ENCODE measurements at places on chromosomes 16 and 17.

DNA sequence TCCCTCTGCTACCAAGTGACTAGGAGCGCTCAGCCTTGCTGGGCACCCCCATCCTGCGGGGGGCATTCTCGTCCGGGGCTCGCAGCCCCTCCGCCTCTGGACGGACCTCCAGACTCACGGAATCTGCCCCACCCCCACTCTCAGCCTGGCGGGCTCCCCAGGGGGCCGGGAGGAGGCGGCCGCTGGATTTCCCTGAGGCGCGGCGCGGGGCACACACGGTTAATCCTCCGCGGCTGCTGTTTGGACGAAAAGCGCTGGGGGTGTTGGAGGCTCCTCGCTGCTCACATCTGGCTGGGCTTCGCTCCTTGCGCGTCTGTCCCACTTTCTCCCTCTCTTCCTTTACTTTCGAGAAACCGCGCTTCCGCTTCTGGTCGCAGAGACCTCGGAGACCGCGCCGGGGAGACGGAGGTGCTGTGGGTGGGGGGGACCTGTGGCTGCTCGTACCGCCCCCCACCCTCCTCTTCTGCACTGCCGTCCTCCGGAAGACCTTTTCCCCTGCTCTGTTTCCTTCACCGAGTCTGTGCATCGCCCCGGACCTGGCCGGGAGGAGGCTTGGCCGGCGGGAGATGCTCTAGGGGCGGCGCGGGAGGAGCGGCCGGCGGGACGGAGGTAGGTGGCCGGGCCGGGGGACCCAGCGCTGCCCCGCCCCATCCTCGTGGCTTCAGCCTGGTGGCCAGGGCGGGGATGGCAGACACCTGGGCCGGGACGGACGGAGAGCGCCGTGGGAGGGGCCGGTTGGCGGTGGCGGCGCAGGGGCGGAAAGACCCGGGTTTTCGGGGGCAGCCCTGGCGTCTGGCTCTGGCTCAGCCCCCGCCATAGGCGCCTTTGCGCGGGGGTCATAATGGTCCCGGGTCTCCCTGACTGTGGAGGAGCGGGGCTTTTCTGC is at the start of gene C1QTNF1:
TSS of gene C1QTNF1 (plus strand) at position 284 of the 886 bp plus-strand sequence. CDS start 19,800 bp downstream, outside the sequence.
- DNase-seq: no peak

DNA sequence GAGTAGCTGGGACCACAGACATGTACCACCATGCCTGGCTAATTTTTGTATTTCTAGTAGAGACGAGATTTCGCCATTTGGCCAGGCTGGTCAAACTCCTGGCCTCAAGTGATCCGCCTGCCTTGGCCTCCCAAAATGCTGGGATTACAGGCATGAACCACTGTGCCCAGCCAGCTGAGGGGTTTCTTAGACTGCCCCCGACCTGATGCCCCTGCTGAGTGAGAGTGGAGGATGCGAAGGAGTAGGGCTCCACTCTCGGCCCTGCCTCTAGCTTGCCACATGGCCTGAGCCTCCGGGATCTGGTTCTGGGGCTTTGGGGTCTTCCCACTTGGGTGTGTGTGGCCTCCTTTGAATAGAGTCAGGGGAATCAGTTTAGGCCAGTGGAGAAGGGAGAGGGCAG is 11.0 kb downstream of the GPR179 start:
- no peak for DNase-seq

- DNase-seq: no peak
Measured at GRCh38 chr17:28725660-28726225, 290 bp downstream of the TLCD1 start.

DNA sequence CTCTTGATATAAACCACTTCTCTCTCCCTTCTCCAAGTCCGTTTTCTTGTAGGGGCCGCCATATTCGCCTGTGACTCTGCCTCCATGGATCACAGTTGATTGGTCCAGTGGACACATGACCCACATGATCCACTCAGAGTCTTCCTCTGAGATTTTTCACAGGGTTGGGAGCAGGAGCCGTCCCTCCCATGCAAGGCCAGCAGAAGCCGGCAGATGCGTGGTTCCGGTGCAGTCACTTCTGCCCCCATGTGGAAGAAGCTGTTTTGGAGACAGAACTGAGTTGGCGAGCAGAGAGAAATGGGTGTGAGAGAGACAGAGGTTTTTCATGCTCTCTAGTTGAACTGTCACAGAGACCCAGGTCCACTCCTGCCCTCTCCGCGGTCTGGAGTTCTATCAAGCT is 83.3 kb downstream of the C16orf95 start:
- no peak for DNase-seq

- no peak for DNase-seq
Measured at GRCh38 chr16:20372701-20373100, 20.2 kb upstream of the UMOD start.

DNA sequence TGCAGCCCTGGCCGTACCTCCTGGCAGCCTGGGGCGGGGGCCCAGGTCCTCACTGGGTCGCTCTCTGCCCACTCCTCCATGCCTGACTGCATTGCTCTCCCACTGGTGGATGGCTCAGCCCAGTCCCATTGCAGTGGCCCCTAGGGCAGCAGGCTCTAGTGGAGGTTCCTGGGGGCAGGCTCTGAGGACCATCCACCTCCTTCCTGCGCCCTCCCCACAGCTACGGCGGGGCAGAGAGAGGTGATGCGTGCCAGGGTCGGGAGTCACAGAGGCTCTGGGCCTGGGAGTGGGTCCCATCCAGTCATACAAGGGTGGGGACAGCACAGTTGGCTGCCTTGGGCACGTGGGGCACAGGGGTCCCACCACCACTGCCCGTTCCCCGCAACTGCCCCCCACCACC is 44.0 kb upstream of the CLEC19A start:
- DNase-seq: no peak

GRCh38 chr17:28372945-28373274 is 1.4 kb downstream of the SARM1 start:
- DNase-seq: no peak

- no peak for DNase-seq
Measured at GRCh38 chr16:81687131-81687456, 92.0 kb upstream of the PLCG2 start.

DNA sequence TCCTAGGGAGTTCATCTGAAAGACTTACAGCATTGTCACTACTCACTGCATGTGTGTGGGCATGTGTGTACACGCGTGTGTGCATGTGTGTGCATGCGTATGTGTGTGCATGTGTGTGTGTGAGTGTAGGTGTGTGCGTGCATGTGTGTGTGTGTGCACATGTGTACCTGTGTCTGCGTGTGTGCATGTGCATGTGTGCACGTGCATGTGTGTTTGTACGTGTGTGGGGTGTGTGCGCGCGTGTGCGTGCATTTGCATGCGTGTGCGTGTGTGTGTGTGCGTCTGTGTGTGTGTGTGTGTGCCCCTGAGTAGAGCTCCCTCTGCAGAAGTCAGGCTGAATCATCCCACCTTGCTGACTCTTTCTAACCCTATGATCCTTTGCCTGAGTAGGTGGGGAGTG is 114.8 kb upstream of the RBFOX1 start:
- no peak for DNase-seq

- no peak for DNase-seq
Measured at GRCh38 chr17:63354256-63354655, 91.8 kb downstream of the CYB561 start.

DNA sequence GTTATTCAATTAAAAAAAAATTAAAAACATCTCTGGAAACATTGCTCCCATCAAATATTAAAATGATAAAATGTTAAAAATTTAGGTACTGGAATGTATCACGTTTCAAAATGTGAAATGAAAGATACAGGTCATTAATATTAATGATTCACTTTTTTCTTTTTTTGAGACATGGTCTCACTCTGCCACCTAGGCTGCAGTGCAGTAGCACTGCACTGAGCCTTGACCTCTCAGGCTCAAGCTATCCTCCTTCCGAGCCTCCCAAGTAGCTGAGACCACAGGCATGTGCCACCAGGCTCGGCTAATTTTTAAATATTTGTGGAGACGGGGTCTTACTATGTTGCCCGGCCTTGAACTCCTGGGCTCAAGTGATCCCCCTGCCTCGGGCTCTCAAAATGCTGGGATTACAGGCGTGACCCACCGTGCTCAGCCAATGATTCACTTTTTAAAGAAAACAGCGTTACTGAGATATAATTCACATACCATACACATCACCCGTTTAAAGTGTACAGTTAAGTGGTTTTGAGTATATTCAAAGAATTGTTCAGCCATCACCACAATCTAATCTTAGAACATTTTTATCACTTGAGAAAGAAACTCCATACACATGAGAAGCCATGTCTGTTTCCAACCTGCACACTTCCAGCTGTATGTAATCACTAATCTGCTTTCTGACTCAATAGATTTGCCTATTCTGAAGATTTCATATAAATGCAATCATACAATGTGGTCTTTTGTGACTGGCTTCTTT is 19.1 kb upstream of the NETO2 start:
- DNase-seq: no peak

DNA sequence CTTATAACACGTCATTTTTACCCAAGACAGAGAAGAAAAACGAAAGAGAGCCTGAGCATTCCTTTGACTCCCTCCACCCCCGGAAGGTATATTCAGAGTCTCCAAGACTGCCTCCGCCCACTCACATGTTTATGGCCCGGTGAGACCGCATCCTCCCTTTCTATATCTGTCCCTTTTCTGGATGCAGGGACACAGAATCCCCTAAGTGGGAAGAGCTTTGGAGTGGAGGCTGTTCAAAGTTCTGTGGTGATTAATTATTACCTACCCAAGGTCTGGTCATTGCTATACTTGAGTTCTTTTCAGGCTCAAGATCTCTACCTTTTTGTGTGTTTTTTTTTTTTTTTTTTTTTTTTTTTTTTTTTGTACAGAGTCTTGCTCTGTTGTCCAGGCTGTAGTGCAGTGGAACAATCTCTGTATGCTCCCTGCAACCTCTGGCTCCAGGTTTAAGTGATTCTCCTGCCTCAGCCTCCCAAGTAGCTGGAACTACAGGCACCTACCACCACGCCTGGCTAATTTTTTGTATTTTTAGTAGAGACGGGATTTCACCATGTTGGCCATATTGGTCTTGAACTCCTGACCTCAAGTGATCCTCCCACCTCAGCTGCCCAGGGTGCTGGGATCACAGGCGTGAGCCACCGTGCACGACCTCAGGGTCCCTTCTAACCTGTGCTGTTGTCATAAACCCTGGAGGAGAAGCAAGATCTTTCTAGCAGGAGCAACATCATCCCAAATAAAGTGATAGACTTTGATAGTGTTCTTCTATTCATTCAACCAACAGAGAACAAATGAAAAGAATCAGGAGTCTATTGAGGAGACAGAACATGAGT is 407.1 kb downstream of the WWOX start:
- no peak for DNase-seq

- DNase-seq: no peak
Measured at GRCh38 chr17:2388020-2388682, 12.7 kb downstream of the MNT start.

DNA sequence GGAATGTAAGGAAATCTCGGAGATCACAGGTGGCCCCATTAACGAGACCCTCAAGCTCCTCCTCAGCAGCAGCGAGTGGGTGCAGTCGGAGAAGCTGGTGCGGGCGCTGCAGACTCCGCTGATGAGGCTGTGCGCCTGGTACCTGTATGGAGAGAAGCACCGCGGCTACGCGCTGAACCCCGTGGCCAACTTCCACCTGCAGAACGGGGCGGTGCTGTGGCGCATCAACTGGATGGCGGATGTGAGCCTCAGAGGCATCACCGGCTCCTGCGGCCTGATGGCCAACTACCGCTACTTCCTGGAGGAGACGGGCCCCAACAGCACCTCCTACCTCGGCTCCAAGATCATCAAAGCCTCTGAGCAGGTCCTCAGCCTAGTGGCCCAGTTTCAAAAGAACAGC is 16.2 kb downstream of the MLYCD start:
- DNase-seq: no peak

DNA sequence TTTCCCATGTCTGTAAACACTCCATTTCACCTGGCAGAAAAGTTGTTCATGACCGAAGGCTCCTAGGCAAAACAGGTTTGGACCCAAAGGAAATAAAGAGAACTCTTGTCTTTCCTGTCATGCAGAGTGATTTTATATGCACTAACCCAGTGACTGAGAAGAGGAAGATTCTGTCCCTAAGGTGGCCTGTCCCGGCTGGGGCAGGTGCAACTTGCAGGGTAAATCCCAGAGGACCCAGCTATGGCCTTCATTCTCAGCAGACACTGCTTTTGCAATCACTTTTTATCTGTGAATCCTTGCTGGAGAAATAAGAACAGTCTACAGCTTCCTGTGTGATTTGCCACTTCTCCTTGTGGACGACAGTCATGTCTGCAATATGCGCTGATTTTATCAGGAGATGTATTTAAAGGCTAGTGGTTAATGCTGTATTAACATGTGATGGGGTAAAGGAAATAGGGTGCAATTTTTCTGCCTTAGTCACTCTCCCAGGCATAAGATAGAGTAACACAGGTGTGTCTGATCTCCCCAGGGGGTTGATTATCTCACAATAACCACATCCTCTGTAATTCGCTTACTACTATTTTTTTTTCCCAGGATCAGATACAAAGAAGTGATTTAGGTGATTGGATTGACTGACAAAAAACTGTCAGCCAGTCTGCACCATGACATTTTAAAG is 696.8 kb upstream of the SOX9 start:
- DNase-seq: no peak

DNA sequence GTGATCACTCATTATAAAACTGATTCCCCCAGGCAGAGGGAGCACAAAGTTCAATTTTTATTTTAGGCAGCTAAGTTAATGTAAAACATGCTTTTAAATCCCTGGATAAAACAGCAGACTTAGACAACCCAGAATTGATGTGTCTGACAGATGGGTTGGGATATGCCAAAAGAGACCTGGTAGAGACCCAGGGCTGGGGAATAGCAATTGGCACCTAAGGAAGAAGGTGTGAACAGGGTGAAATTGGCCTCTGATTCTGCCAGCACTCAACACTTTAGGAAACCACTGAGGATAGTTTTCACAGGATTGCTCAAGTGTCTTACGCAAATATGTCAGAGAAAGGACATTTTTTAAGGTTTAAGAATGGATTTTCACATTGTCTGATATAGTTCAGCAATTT is 938.2 kb upstream of the CDH8 start:
- no peak for DNase-seq

DNA sequence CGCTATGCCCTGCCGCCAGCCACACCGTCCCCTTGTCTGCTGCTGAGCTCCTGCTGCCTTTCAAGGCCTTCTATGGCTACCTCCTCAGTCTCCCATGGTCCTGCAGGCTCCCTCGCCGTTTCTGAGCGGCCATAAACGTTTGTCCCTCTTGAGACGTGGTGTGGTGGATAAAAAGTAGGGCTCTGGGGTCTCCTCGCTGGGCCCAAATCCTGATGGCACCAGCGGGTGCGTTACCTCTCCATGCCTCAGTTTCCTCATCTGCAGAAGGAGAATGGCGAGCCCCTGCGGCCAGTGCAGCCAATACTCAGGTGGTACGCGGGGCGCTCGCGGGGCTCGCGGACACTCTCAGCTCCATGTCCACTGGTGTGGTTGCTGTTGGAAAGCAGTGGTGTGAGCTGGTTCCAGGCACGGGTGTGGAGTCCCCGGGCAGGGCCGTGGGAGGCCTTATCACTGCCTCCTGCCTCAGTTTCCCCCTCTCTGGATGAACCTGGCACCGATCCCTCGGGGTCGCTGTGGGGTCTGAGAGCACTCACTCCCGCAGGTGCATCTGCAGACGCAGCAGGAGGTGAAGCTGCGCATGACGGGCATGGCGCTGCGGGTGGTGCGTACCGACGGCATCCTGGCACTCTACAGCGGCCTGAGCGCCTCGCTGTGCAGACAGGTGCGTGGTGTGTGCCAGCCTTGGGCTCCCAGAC is 2.5 kb downstream of the SLC25A10 start:
- DNase-seq: no peak

Data from C1 segment of cervical spinal cord (tissue), 14 donors.